ENCODE measurements at places on chromosomes 13 and 19. TPM values are rescaled to one million over a fixed set of nuclear protein-coding genes. Genes with fewer than 3 reads are reported as not detected.

DNA sequence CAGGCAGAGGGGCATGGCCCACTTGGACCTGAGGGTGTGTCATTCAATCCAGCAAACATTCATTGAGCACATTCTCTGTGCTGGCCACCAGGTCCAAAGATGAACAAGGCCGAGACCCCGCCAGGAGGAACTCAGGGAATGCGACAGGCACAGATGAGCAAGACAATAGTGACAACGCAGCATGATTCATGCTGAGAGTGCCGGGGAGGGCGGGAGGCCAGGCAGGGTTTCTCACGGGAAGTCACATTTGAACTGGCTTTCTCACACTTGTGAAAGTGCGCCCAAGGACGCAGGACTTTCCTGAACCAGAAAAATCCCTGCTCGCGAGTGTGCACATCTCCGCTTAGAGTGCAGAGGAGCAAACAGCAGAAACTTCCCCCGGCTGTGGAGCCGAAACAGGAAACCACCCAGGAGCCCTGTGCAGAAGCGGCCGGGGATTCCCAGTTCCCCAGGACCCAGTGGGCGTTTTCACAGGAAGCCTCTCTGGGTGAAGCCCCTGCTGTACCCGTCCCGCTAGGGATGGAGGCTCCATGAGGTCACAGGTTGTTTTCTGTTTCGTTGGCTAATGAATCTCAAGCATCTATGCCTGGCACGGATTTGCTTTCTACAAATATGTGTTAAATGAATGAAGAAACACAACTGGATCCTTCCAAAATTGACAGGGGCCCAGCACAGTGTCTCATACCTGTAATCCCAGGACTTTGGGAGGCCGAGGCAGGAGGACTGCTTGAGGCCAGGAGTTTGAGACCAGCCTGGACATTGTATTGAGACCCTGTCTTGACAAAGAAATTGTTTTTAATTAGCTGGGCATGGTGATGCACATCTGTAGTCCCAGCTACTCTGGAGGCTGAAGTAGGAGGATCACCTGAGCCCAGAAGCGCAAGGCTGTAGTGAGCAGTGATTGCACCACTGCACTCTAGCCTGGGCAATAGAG is 68.4 kb upstream of the TM9SF2 start:
- H3K4me1 ChIP-seq: peaks cover 67% of the 10 kb centered on the region
- H3K4me3 ChIP-seq: peak overlapping the region; percentile 65
- no peaks in the 10 kb centered on the region for H3K36me3 ChIP-seq
- peaks cover 2% of the 10 kb centered on the region for H3K27me3 ChIP-seq
- peak overlapping the region; percentile 94 for H3K27ac ChIP-seq

DNA sequence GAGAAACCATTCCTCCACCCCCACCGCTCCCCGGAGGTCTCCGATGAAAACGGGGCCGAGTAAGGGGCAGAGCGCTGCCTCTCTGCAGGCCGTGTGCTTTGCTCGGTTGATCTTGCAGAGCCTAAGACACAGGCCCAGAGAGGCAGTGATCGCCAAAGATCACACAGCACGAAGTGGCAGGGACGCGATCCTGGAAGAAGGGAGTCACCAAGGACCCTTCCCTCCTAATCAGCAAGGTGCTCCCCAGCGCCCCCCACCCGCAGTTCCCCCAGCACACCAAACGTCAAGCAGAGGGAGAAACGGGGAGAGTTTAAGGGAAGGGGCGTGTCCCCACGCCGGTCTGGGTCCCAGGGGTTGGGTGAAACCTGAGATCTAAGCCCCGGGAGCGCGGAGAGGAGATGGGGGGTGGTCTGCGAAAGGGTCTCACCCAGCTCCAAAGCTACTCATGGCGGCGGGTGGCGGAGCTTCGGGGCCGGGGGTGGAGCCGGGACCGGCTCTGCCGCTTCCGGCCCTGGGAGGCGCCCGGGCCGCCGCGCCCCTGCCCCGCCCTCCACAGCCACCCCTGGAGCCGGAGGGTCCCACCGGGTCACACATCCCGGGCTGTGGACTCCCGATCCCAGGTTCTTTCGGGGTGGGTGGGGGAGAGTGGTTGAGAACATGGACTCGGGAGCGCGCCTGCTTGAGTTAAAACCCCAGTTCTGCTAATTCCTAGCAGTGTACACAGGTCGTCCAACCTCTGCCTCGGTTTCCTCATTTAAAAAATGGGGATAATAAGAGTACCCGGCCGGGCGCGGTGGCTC is at the start of gene EML2:
TSS of gene EML2 (minus strand) at position 468 of the 800 bp plus-strand sequence. CDS start at position 447, 21 bp downstream.
- peaks cover 20% of the 10 kb centered on the region for H3K36me3 ChIP-seq
- peaks cover 28% of the 10 kb centered on the region for H3K4me1 ChIP-seq
- DNase-seq: peak; percentile 91
- peak within 1 kb of the TSS; percentile 93 for H3K27ac ChIP-seq

DNA sequence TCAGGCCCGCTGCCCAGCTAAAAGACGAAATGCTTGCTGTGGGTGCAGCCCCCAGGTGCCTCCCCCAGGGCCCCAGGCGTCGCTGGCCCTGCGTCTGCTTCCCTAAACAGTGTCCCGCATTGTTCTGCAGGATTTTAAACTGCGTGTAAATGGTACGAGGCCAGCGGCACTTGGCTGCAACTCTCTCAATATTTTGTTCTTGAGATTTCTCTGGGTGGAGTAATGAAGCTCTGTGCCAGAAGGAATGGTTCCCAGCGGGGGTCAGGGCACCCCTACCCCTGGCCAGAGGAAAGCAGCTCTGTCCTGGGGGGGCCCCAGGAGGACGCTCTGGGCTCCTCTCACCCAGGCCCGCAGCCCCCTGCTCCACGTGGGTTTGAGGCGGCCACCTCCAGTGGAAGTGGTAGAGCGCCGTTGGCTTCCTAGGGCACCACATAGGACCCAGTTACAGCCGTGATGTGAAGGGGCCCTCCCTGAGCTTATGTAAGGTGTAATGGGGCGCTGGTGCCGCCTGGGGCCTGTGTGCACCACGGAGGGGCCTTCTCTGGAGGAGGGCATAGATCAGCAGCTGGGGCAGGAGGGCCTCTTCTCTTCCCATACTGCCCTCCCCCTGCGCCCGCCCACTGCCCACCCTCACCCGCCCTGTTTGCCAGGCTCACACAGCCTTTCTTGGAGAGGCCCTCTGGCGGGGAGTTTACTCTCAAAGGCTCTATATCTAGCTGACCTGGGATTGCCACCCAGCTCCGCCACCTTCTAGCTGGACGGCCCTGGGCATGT is 19.8 kb downstream of the PAK4 start:
- no peak overlapping the region for H3K4me3 ChIP-seq
- H3K27me3 ChIP-seq: no peaks in the 10 kb centered on the region
- no peaks in the 10 kb centered on the region for H3K36me3 ChIP-seq
- peaks cover 8% of the 10 kb centered on the region for H3K4me1 ChIP-seq
- H3K27ac ChIP-seq: no peak overlapping the region
- DNase-seq: no peak

GRCh38 chr13:79434556-79434955 is 28.5 kb upstream of the RBM26 start:
- DNase-seq: no peak
- no peak overlapping the region for H3K4me3 ChIP-seq
- peak overlapping the region; percentile 40 for H3K27ac ChIP-seq
- peaks cover 8% of the 10 kb centered on the region for H3K36me3 ChIP-seq

DNA sequence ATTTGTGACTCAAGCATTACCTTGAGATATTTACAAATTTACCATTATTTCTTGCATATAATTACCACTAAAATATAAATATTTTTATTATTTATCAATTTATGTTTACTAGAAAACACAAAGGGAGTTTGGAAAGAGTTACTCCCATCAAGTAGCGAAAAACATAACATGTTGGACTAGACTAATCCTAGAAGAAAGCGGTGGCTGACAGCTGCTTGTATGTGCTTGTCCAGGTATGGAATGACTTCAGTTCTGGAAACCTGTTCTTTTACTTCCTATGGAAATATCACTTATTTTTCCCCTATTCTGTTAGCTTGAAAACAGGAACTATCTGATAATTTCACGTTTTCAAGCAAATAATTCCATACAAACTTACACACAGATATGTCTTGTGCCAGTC is 28.5 kb downstream of the SLITRK1 start:
- no peak for DNase-seq
- H3K36me3 ChIP-seq: no peaks in the 10 kb centered on the region
- H3K27ac ChIP-seq: no peak overlapping the region
- no peak overlapping the region for H3K4me3 ChIP-seq
- H3K4me1 ChIP-seq: no peaks in the 10 kb centered on the region

GRCh38 chr19:30062065-30062906 is 120.2 kb downstream of the URI1 start:
- no peaks in the 10 kb centered on the region for H3K36me3 ChIP-seq
- DNase-seq: no peak
- H3K4me1 ChIP-seq: no peaks in the 10 kb centered on the region
- H3K4me3 ChIP-seq: no peak overlapping the region
- H3K27ac ChIP-seq: no peak overlapping the region

DNA sequence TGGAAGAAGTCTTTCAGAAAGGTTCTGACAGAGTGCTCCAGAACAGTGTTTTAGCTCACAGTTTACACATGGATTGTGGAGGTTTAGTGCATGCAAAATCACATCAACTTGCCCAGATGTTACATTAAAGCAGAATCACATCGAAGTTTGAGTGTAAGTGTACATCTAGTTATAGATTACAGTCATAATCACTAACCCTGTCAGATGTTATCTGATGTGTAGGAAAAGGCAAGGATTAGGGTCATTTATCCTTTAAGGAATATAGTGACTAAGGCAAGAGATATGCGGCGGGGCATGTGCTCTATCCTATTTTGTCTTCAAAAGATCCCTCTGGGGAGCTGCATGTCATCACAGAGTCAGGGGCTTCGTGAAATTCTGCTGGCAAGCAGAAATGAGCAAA is 66.9 kb downstream of the CYSLTR2 start:
- no peak overlapping the region for H3K27ac ChIP-seq
- H3K4me1 ChIP-seq: no peaks in the 10 kb centered on the region
- H3K4me3 ChIP-seq: no peak overlapping the region
- no peaks in the 10 kb centered on the region for H3K36me3 ChIP-seq
- H3K27me3 ChIP-seq: no peaks in the 10 kb centered on the region

Gene GPR12
- total RNA-seq: not detected

- peaks cover 48% of the 10 kb centered on the region for H3K4me1 ChIP-seq
- peaks cover 29% of the 10 kb centered on the region for H3K36me3 ChIP-seq
- peak overlapping the region; percentile 95 for H3K4me3 ChIP-seq
Observed at GRCh38 chr13:29594303-29594709, 1.2 kb downstream of the SLC7A1 start.

DNA sequence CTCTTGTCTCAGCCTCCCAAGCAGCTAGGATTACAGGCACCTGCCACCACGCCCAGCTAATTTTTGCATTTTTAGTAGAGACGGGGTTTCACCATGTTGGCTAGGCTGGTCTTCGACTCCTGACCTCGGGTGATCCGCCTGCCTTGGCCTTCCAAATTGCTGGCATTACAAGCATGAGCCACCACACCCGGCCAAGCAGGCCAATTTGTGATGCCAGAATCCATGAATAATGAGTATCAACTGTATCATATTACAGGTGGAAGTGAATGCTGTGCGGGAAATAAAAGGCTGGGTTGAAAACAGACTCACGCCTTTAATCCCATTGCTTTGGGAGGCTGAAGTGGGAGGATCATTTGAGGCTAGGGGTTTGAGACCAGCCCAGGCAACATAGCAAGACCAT is 3.6 kb upstream of the NFILZ start:
- H3K27ac ChIP-seq: no peak overlapping the region
- DNase-seq: no peak
- no peaks in the 10 kb centered on the region for H3K27me3 ChIP-seq
- H3K4me1 ChIP-seq: no peaks in the 10 kb centered on the region

DNA sequence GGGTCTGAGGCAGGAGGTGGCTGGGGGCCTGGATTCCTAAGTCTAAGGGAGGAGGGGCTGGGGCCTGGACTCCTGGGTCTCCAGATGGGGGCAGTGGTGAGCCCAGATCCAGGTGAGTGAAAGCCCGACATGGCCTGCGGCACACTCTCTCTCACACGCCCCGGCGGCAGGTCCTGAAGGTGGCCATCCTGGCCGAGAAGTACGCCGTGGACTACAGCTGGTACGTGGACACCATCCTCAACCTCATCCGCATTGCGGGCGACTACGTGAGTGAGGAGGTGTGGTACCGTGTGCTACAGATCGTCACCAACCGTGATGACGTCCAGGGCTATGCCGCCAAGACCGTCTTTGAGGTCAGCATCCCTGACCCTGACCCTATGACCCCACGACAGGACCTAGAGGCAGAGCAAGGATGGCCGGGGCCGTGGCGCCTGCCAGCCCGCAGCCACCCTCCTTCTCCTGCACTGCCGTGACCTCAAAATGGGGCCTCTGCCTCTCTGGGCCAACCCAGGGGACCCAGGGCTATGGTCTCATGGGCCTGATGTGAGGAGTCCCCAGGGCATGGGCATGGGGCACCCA is 13.2 kb downstream of the FUZ start:
- peaks cover 46% of the 10 kb centered on the region for H3K36me3 ChIP-seq
- H3K4me1 ChIP-seq: no peaks in the 10 kb centered on the region
- H3K27ac ChIP-seq: no peak overlapping the region
- no peaks in the 10 kb centered on the region for H3K27me3 ChIP-seq
- no peak for DNase-seq

Gene KANK3
- 1.5 TPM for total RNA-seq

DNA sequence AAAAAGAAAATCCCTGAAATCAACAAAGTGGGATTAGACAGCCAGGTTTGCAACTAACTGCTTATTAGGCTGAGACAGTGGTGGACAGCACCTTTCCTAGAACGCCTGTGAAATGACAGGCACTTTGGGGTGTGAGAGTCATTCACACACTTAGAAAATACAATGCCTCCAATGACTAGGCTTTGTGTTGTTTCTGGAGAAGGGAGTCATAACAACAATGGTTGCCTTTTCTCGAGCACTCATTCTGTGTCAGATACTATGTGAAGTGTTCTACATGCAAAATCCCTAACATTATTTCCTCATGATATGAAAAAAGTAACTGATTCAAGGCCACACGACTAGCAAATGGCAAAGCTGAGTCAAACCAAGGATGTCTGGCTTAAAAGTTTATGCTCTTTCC is 41.2 kb downstream of the SACS start:
- H3K27ac ChIP-seq: no peak overlapping the region
- no peak for DNase-seq
- H3K4me3 ChIP-seq: no peak overlapping the region
- no peaks in the 10 kb centered on the region for H3K4me1 ChIP-seq
- H3K27me3 ChIP-seq: no peaks in the 10 kb centered on the region
- H3K36me3 ChIP-seq: no peaks in the 10 kb centered on the region

- H3K4me3 ChIP-seq: no peak overlapping the region
- peaks cover 26% of the 10 kb centered on the region for H3K27me3 ChIP-seq
- no peak for DNase-seq
- H3K27ac ChIP-seq: no peak overlapping the region
Observed at GRCh38 chr13:36887758-36888521, 32.1 kb downstream of the SMAD9 start.

GRCh38 chr13:85798556-85798955 is 663 bp downstream of the SLITRK6 start:
- no peaks in the 10 kb centered on the region for H3K27me3 ChIP-seq
- H3K4me3 ChIP-seq: no peak overlapping the region
- H3K27ac ChIP-seq: no peak overlapping the region
- H3K36me3 ChIP-seq: no peaks in the 10 kb centered on the region
- no peaks in the 10 kb centered on the region for H3K4me1 ChIP-seq
- DNase-seq: no peak

- no peaks in the 10 kb centered on the region for H3K27me3 ChIP-seq
- DNase-seq: no peak
- no peaks in the 10 kb centered on the region for H3K36me3 ChIP-seq
- H3K4me1 ChIP-seq: no peaks in the 10 kb centered on the region
Observed at GRCh38 chr19:38023671-38024541, 116.9 kb downstream of the SIPA1L3 start.

Gene PGLYRP1
- not detected for total RNA-seq

- H3K27me3 ChIP-seq: no peaks in the 10 kb centered on the region
- no peaks in the 10 kb centered on the region for H3K4me1 ChIP-seq
- no peaks in the 10 kb centered on the region for H3K36me3 ChIP-seq
Observed at GRCh38 chr13:85140192-85140591, 659.0 kb downstream of the SLITRK6 start.

Measured in activated CD4-positive, alpha-beta T cell treated with anti-CD3 and anti-CD28 coated beads, Interleukin-2, amount 10 ng/mL, durations not matched to agents 24 days and 14 days (primary cell).